Activated CD4-positive, alpha-beta T cell treated with anti-CD3 and anti-CD28 coated beads, Interleukin-2, amount 10 ng/mL, durations not matched to agents 24 days and 14 days (primary cell): ENCODE measurements at places on chromosomes 1 and 21. TPM values are rescaled to one million over a fixed set of nuclear protein-coding genes. Genes with fewer than 3 reads are reported as not detected.

- H3K4me3 ChIP-seq = no peak overlapping the region
- no peak for DNase-seq
- H3K36me3 ChIP-seq = peaks cover 61% of the 10 kb centered on the region
- no peaks in the 10 kb centered on the region for H3K27me3 ChIP-seq
These were observed 5.9 kb downstream of the URB2 start for GRCh38 chr1:229631966-229632365.

The TMPRSS15 gene
- total RNA-seq = not detected in 2 replicates

DNA sequence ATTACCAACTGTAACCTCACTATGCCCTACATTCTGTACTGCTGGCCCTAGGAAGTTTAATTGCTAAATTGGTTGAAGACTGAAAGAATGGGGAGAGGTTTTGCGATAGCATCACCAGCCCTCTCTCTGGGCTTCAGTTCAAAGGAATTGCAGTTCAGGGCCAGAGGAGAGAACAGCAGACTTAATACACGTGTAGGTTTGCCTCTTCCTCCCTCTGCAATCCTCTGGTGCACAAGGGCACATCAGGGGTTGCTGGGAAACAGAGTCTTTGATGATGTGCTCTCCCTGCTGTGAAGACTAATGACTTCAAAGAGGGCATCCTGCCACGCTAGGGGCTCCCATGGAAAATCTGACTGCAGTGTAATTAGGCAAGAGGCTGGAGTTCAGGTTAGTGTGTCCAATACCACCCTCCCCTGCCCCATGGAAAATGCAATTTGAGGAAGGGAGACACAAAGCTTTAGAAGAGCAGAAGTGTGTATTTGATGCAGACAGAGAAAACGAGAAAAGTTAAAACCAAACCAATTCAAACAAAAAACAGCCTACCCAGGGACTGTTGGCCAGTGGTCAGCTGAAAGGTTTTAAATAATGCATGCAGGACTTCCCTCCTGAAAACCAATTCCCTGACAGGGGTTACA is 167.9 kb downstream of the ASTN1 start:
- H3K4me3 ChIP-seq = no peak overlapping the region
- no peak for DNase-seq
- H3K27ac ChIP-seq = no peak overlapping the region
- no peaks in the 10 kb centered on the region for H3K27me3 ChIP-seq
- no peaks in the 10 kb centered on the region for H3K4me1 ChIP-seq

DNA sequence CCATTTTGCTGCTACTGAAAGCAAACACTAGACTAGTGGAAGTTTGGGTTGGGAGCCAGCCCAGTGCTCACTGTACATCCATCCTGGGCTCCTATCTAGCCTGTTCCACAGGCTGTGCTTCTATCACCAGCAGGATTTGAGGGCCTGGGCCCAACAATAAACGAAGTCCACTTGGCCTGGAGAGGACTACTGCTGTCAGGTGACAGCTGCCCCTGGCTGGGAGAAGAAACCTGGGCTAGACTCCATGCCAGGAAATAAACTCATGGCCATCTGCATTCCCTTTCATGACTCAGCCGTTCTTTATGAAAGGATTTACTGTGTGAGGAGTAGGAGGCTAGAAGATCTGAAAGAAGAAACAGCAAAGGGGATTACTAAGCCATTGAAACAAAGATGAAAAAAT is 35.5 kb downstream of the COLGALT2 start:
- H3K27me3 ChIP-seq = peaks cover 8% of the 10 kb centered on the region
- no peaks in the 10 kb centered on the region for H3K36me3 ChIP-seq
- H3K4me3 ChIP-seq = no peak overlapping the region
- no peak overlapping the region for H3K27ac ChIP-seq

- peaks cover 6% of the 10 kb centered on the region for H3K4me1 ChIP-seq
- H3K36me3 ChIP-seq = no peaks in the 10 kb centered on the region
- DNase-seq = no peak
These were observed 113.7 kb downstream of the CRYAA start for GRCh38 chr21:43282358-43283120.

GRCh38 chr1:42165511-42166210 is 1.1 kb upstream of the GUCA2A start:
- H3K4me1 ChIP-seq = peaks cover 2% of the 10 kb centered on the region
- no peak for DNase-seq
- no peaks in the 10 kb centered on the region for H3K36me3 ChIP-seq
- peaks cover 2% of the 10 kb centered on the region for H3K27me3 ChIP-seq
- no peak overlapping the region for H3K27ac ChIP-seq
- no peak overlapping the region for H3K4me3 ChIP-seq

The ADORA1 gene
- total RNA-seq = not detected in 2 replicates

- no peaks in the 10 kb centered on the region for H3K36me3 ChIP-seq
- peaks cover 40% of the 10 kb centered on the region for H3K4me1 ChIP-seq
- no peak overlapping the region for H3K27ac ChIP-seq
- no peak for DNase-seq
- no peak overlapping the region for H3K4me3 ChIP-seq
These were observed 40.2 kb upstream of the DMRTB1 start for GRCh38 chr1:53419034-53419433.

DNA sequence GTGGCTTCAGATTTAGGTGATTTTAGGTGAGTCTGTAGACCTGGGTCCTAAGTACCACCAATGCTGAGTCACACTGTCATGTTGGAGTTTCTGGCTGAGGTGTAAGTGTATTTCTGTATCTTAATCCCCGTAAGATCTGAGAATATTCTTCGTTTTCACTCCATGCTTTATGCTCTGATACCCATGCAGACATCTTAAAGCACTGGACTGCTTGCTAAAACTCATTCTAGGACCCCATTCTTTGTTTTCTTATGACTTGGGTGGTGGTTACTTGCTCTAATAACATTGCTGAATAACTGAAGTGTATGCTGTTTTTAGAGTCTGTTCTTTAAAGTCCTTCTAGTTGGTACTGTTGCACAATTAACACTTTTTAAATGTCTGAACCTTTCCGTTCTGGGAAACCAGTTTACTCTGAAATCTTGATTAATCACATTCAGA is 36.6 kb downstream of the CDC42 start:
- H3K4me3 ChIP-seq = peak overlapping the region; percentile 82
- H3K4me1 ChIP-seq = peaks cover 70% of the 10 kb centered on the region
- H3K36me3 ChIP-seq = peaks cover 60% of the 10 kb centered on the region
- no peak for DNase-seq
- H3K27me3 ChIP-seq = no peaks in the 10 kb centered on the region

GRCh38 chr1:44817307-44817706 is 9.0 kb downstream of the BTBD19 start:
- H3K36me3 ChIP-seq = peaks cover 36% of the 10 kb centered on the region
- no peaks in the 10 kb centered on the region for H3K27me3 ChIP-seq
- H3K4me3 ChIP-seq = peak overlapping the region; percentile 42
- peaks cover 50% of the 10 kb centered on the region for H3K4me1 ChIP-seq
- no peak for DNase-seq
- peak overlapping the region; percentile 46 for H3K27ac ChIP-seq

- H3K4me3 ChIP-seq = no peak overlapping the region
- no peaks in the 10 kb centered on the region for H3K27me3 ChIP-seq
These were observed 338.2 kb downstream of the KIF26B start for GRCh38 chr1:245493029-245493428.

The MT1HL1 gene
- not detected in 2 replicates for total RNA-seq

DNA sequence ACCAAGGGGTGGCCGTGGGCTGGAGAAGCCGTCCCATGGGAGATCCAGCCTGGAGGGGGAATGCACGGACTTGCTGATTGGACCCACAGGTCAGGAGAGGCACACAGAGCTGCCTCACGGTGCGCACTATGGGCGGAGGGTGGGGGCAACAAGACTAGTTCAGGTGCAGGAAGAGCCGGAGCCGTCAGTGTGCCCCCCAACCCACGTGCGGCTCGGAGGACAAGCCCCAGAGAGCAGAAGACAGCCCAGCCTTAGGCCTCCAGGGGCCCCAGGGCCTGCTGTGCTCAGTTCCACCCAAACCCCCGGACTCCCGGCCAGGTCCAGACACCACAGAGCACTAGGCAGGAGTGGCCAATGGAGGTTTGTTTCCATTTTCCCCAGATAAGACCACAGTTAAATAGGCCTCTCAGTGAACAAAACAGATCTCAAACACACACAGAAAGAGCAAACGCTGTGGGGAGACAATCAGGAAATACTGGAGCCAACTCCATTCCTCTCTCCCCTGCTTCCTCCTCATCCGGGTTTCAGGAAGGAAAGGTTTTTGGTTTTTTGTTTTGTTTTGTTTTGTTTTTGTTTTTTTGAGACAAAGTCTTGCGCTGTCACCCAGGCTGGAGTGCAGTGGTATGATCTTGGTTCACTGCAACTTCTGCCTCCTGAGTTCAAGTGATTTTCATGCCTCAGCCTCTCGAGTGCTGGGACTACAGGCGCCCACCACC is 84.2 kb downstream of the ADSS2 start:
- no peaks in the 10 kb centered on the region for H3K27me3 ChIP-seq
- DNase-seq = no peak
- no peaks in the 10 kb centered on the region for H3K36me3 ChIP-seq
- H3K27ac ChIP-seq = no peak overlapping the region
